ENCODE measurements at places on chromosomes 11 and 22. TPM values are rescaled to one million over a fixed set of nuclear protein-coding genes. Genes with fewer than 3 reads are reported as not detected.

DNA sequence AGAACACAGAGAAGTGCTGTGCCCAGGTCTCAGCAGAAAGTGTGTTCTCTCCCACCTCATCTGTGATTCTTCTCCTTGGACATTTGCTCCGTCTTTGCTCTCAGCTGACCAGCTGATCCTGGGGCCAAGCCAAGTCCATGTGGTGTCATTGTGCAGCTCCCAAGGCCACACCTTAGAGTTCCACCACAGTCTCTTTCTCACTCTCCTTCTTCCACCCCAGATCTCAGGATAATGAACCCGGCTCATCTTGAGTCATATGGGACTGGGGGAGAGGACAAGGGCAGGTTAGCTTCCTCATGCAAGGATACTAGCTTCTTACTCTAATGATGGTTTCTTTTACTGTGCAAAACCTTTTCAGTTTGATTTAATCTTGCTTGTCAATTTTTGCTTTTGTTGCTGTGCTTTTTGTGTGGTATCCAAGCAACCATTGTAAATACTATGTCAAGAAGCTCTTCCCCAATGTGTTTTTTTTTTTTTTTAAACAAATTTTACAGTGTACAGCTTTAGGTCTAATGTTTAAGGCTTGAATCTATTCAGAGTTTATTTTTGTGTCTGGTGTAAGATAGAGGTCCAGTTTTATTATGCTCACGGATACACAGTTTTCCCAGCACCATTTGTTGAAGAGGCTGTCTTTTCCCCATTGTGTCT is 75.0 kb upstream of the OR4B1 start:
- no peak for DNase-seq

DNA sequence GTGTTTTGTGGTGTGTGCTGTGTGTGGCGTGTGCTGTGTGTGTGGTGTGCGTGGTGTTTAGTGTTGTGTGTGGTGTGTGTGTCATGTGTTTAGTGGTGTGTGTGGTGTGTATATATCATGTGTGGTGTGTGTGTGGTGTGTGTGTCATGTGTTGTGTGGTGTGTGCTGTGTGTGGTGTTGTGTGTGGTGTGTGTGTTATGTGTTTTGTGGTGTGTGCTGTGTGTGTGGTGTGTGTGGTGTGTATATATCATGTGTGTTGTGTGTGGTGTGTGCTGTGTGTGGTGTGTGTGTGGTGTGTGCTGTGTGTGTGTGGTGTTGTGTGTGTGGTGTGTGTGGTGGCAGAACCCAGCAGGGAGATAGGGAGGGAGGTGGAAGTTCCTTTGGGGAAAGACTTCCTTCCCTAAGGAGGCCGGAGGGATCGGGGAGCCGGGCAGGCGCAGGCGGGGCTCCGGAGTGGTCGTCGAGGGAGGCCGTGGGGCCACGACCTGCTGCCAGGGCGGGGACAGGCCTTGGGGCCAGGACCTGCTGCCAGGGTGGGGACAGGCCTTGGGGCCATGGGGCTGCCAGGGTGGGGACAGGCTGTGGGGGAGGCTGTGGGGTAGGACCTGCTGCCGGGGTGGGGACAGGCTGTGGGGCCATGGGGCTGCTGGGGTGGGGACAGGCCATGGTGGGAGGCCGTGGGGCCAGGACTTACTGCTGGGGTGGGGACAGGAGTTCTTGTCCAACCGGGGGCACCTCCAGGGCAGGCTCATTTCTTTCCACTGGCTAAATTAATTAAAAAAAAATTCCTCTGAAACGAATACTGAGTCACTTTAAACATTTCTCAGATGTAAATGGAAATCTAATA is 15.2 kb downstream of the PIM3 start:
- peak; percentile 52 for DNase-seq

The C11orf97 gene
- not detected for total RNA-seq

DNA sequence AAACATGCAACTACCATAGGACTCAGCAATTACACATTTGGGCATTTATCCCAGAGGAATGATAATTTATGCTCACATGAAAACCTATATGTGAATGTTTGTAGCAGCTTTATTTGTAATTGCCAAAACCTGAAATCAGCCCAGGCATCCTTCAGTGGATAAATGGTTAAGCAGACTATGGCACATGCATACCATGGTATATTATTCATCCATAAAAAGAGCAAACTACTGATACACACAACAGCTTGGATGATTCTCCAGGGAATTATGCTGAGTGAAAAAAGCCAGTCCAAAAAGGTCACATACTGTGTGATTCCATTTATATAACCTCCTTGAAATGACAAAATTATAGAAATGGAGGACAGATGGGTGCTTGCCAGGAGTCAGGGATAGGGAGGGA is 86.7 kb downstream of the ALX4 start:
- DNase-seq, result no peak

The SPON1 gene
- total RNA-seq, result 35.9 TPM

- DNase-seq, result peak; percentile 96
Measured at GRCh38 chr11:46121301-46121723, at the start of gene PHF21A. Gene PHF21A (minus strand): TSS chr11:46121454. CDS start chr11:46084219, 37,235 bp downstream.

The FOLR2 gene
- not detected for total RNA-seq

DNA sequence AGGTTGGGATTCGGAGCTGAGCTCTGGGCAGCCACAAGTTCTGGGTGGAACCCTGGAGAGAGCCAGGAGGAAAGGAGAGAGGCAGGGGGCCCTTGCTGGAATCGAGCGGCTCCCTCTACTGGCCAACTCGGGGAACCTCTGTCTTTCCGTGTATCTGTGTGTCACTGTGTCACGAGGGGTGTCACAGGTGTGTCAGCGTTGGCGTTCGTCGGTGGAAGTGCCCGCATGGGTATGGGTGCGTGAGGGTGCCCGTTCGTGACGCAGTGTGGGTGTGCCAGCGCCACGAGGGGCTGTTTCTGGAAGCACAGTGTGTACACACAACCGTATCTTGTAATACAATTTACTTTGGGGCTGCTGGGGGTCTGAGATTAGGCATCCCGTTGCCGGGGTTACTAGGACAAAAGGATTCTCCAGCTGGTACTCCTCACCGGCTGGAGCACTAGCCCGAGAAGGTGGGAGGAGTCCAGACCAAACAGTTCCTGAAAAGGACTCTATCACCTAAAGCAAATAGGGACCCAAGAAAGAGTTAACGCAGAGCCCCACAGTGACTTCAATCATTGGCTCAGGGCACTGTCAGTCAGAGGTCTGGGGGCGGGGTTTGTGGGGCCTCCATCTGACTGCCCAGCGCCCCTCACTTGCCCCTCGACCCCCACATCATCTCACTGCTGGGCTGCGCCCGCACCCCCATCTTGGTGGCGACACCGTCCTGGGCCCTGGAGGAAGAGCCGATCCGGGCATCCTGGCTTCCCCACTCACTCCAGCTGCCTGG is 2.6 kb upstream of the BCL9L start:
- DNase-seq, result peak; percentile 93

GRCh38 chr11:16784666-16785065 is 46.2 kb downstream of the C11orf58 start:
- no peak for DNase-seq

The PLAAT5 gene
- not detected for total RNA-seq

DNA sequence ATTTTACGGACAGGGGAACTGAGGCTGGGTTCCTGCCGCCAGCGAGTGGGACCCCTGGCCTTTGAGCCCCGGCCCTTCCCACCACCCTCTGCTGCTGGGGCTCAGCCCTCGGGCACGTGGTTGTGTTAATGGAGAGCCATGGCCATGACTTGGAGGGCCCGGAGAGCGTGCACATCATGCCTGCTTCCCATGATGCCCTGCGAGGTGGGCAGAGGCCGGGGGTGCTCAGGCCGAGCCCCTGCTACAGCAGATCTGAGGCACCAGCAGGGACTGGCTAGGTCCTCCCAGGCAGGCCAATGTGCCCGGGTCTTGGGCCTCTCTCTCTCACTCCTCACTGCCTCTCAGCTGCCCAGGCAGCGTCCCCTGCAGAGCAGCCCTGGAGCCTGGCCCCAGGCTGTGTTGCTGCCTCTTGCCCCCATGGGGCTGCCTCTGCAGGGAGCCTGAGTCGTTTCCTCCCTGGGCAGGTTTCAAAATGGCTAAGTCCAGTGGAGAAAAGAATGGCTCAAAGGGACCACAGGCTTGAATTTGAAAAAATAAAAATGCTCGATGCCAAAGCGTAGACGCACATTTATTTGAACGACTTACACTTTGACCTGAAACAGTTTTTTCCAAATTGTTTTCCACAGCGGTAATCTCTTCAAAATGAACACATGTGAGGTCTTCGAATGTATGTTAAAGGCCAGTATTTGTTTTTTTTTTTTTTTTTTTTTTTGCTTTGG is 72.6 kb upstream of the CLDN5 start:
- DNase-seq, result no peak

The CASP5 gene
- total RNA-seq, result not detected

GRCh38 chr22:31394326-31394725 is 5.1 kb upstream of the DRG1 start:
- no peak for DNase-seq

GRCh38 chr11:45853332-45854219 is 6.3 kb downstream of the CRY2 start:
- DNase-seq, result no peak

The OR6Q1 gene
- total RNA-seq, result not detected

The SEC14L6 gene
- 2.4 TPM for total RNA-seq

The MRGPRF gene
- total RNA-seq, result 0.56 TPM

The KRTAP5-2 gene
- not detected for total RNA-seq

DNA sequence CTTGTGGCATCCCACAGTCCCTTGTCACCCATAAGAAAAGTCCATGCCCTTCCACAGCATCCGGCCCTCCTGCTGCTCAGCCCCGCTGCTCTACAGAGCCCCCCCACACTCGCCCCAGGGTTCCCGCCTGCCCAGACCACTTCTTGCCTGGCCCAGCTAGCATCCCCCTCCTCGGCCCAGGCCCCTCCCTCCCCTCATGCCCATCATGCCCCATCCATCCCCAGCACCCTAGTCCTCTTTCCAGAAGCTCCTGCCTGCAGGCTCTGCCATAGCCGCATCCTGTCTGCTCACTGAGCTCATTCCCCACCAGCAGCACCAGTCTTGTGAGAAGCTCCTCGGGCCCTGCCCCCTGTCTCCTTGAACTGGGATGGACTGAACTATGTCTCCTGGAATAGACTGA is 54.4 kb downstream of the LINC01488 start:
- no peak for DNase-seq

GRCh38 chr11:8069771-8070170 is 11.2 kb upstream of the TUB start:
- DNase-seq, result no peak

DNA sequence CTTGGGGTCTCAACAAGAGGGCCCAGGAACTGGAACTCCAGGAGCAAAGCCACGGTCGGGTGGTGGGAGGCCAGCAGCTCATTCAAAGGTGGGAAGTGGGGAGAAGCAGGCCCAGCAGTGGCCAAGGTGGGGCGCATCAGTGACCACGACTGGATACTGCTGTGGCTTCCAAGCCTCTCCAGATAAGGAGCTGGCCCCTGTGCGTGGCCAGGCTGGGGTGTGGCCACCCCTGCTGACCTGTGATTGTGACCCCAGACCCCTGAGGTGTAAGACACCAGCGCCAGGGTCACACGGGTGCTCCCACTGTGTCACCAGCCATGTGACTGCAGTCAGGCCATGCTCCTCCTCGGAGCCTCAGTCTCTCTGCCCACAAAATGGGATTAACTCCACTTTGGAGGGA is 20.3 kb downstream of the A4GALT start:
- no peak for DNase-seq

DNA sequence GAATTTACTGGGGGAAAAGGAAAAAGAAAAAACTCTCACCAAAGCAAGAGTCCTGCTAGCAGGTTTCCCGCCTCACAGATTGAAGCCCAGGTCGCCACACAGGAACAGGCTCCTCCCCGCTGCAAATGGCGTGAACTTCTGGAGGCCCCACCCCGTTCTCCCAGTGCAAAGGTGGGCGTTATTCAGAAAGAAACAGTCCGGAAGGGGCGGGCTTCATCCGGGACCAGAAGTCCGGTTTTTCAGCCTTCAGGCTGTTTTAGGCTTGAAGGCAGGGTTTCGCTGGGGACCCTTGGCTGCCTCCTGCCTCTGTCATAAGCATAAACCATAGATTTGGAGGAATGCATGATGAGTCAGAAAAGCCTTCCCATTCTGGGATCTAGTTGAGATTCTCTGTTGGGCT is 148.3 kb upstream of the POU2AF2 start:
- DNase-seq, result peak; percentile 3
